ENCODE measurements at places on chromosomes 5 and 9.
A peak's percentile ranks its signal among the peaks of the same experiment; 100 is the strongest.

GRCh38 chr5:104016646-104017045, 454.1 kb upstream of the NUDT12 start:
- no peak for DNase-seq

- no peak for DNase-seq
Observed at GRCh38 chr5:167594061-167594435, 697.4 kb upstream of the WWC1 start.

- DNase-seq = no peak
Observed at GRCh38 chr9:128828719-128829452, 708 bp downstream of the SPOUT1 start.

- DNase-seq = no peak
Observed at GRCh38 chr9:27329291-27329690, 32.3 kb upstream of the EQTN start.

DNA sequence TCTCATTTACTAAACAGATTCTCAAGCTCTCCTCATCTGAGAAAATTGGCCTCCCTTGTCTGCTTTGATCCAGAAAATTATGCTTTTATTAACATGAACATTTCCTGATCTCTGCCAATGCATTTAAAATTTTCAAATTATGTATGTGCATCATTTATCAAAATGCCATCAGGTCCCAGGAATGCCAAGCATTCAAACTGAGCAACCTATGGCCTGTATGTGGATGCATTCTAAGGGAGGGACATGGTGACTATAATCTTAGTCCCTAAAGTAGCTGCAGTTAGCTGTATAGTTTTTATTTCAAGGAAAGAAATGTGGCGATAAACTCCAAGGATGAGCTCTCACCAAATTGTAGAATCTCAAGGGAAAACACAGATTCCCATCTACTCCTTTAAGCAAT, 9.7 kb upstream of the RORB start:
- DNase-seq = no peak

DNA sequence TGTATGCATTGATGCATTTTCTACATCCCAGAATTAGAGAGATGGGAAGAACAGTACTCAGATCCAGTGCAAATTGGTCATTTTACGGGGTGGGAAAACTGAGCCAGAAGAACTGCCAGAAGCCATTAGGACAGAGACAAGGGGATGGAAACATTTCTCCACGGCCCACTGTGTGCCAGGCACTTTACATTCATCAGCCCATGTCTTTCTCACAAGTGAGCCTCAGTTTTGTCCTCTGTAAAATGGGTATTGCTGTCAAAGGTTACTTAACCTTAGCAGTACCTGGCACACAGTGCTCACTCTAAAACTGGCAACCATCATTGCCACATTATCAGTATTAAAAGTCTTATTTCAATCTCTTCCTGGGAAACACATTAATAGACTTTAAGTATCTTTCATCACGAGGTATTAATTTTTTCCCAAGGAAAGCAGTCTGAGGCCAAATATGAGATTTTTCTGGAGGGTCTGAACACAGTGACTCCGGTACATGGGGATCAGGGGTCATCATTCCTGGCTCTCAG, 5.2 kb downstream of the DUSP1 start:
- DNase-seq = no peak

DNA sequence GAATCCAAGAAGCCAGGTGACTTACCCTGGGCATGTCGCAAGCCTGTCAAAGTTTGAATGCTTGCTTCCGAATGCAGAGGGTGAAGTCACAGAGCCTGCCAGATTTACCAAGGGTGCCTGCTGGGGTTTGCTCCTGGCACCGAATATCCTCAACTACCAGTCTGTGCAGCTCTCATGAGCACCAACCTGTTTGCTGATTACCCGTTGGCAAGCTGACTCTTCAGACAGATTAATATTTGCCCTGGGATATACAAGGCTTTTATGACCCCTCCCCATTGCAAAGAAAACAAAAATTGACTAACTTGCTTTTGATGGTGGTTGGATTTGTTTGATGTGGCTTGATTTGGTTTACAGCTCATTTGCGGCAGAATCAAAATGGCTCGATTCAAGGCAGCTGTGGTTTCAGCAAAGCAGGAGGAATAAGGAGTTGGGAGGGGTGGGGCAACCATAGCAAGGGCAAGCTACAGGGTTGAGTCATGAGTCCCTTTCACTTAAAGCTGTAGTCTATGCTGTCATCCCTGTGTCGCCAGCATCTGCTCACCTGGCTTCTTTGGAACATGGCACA, 82.3 kb upstream of the AGXT2 start:
- DNase-seq = peak; percentile 64

DNA sequence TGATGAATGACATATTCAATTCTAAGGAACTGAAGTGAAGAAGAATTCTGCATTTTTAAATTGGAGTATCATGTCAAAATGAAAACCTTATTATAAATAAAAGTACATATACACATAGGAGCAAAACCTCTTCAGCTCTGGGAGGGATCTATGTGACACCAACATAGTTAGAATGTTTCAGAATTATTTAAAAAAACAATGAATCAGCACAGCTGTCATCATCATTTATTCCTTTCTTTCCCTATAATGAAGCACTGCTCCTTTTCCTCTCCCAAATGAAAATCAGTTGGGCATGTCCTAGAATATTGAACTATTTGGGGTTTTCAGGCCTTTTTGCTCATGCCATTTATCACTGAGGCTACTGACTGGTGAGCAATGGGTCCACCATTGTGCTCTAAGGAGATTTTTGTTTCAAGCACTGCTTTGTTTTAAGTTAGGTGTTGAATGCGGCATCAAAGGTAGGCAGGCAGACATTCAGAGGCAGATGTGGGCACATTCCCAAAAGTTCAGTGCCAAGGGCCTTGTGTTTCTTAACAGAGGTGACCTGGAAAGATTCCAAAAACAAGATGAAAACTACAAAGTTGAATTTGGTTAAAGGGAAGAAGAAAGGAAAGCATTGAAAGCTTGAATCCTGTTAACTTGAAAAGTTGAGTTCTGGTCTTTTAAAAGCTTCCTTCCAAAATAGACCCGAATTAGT, 126.4 kb upstream of the ADAMTSL1 start:
- DNase-seq = no peak

DNA sequence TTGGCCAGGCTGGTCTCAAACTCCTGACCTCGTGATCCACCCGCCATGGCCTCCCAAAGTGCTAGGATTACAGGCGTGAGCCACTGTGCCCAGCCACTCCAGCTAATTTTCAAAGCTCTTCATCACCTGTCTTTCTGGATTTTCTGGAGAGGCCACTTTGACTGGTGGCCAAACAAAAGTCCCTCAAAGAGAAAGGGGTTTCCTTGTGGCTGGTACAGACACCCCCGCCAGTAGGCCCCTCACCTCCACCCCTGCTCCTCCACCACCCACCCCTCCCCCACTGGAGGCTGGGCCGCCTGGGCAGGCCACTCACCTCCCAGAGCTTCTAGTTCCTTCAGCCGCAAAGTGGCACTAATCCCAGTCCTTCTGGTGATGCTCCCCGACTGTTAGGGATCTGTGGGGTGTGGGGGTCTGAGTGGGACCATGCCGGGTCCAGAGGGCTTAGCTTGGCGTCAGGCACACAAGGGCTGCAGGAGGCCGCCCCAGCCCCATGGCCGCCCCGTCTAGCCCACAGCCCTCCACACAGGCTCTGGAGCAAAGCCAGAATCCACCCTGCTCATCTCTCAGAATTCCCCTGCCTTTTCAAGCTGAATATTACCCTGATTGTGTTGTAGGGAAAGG, 182.0 kb upstream of the IER5L start:
- DNase-seq = no peak

- no peak for DNase-seq
Observed at GRCh38 chr5:35342664-35343063, 112.4 kb upstream of the PRLR start.

DNA sequence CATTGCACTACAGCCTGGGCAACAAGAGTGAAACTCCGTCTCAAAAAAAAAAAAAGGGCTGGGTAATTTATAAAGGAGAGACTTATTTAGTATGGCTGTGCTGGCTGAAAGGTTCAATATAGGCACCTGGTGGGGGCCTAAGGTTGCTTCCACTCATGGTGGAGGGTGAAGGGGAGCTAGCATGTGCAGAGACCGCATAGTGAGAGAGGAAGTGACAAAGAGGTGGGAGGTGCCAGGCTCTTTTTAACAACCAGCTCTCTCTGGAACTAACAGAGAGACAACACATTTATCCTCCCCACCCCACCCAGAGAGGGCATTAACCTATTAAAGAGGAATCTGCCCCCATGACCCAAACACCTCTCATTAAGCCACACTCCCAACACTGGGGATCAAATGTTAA, 28.9 kb upstream of the SERINC5 start:
- DNase-seq = peak; percentile 13

- peak; percentile 21 for DNase-seq
Observed at GRCh38 chr9:128006332-128006996, 25.7 kb upstream of the EEIG1 start.

GRCh38 chr9:126421567-126422428, 95.2 kb downstream of the MVB12B start:
- no peak for DNase-seq

GRCh38 chr9:128781187-128782070, 5.6 kb upstream of the TBC1D13 start:
- DNase-seq = no peak

DNA sequence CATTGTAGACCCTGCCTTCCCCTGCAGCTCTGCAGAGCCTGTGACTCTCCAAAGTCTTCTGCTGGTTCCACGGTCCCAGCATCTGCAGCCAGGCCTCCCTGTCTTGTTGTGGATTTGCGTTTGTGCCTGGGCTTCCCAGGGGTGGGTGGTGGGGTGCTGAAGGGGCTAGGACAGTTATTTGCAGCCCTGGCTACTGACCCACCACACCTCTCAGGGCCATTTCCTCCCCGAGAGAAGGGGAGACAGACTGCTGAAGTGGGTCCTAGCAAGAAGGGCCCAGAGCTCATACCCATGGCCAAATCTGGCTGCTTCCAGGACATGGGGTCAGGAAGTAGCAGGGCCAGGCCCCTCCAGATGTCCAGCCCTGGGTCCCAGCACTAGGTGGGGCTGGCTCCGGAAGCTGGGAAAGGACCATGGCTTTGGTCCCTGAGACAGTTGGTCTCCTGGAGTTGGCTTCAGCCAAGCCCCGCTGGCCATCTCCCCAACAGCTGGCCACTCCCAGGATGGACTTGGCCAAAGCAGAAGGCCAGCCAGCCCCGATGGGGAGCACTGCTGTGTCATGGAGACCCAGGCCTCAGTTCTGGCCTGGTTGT, 26.3 kb downstream of the GSN start:
- DNase-seq = no peak

GRCh38 chr5:142506046-142506445, 179.8 kb downstream of the FGF1 start:
- DNase-seq = peak; percentile 15

DNA sequence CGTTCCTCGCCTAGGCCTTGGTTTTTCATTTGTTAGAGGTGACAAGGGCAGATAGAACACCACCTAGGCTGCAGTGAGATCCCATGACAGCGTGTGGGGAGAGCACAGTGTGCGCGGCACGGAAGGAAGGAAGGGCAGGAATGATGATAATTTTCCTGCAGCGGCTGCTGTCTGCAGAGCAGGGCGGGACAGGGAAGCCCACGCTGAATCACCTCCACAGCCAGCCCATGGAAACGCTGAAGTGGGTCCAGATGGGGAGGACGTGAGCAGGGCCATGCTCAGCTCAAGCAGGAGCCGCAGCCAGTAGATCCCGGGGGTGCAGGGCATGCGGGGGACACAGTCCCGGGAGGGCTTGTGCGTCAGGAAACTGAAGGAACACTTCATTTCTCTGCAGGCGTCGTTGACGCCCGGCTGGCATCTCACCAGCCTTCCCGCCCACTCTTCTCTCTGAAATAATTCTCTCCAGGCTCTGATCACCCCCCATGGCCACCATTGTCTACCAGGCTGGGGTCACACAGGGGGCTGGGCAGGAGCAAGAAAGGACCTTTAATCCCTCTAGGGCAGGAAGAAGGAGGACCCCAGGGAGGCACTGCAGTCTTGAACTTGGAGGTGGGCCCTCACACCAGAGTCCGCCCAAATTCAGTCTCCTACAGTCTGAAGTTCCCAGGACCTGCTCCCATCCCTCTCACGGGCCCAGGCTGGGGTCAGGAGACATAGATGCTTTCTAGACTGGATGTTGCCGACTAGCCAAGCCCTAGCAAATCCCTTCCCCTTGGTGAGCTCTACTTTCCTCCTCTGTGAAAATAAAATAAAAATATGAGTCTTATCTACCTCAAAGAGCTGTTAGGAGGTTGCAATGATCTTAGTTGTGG, 20.9 kb upstream of the SYNPO start:
- DNase-seq = no peak

DNA sequence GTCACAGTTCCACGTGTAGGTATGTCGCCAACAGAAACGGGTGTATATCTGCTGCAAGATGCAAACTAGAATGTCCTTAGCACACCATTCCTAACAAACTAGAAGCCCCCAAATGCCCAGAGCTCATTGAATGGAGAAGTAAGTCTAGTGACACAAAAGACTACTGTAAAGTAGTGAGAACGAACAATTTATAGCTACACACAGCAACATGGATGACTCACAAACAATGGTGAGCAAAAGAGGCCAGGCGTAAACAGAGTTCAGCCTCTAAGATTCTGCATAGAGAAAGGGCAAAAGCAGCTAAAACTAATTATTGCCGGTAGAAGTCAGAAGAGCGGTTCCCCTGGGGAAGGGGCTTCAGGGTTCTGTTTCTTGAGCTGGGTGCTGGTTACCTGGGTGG, 74.7 kb downstream of the AMBP start:
- DNase-seq = no peak

- DNase-seq = no peak
Observed at GRCh38 chr5:87924436-87924835, 344.2 kb downstream of the TMEM161B start.

DNA sequence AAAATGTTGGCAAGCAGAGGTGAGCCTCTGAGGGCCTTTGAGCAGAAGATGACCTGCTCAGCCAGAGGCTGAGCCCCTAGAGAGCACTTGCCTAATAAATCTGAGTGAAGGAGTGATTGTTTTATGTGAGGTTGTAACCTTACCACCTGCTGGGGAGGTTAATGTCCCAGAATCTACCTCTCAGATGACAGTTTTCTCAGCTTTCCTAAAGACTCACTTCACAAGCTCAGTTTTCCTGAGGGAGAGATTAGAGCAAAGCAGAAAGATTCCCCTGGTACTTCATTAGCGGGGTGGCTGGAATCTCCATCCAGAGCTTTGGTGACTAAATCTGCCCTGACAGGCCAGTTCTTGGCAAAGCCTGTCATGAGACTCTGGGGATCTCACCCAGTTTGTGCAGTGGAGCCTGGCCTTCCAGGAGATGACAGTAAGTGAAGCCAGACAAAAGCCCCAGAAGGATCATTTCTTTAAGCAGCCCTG, 48.8 kb upstream of the GALNT10 start:
- no peak for DNase-seq

- no peak for DNase-seq
Observed at GRCh38 chr5:94508461-94509148, 109.8 kb downstream of the KIAA0825 start.

All from activated CD4-positive, alpha-beta T cell treated with anti-CD3 and anti-CD28 coated beads, Interleukin-2, amount 50 U/mL, for 48 hours (primary cell).